ENCODE measurements at places on chromosomes 5 and 9.

DNA sequence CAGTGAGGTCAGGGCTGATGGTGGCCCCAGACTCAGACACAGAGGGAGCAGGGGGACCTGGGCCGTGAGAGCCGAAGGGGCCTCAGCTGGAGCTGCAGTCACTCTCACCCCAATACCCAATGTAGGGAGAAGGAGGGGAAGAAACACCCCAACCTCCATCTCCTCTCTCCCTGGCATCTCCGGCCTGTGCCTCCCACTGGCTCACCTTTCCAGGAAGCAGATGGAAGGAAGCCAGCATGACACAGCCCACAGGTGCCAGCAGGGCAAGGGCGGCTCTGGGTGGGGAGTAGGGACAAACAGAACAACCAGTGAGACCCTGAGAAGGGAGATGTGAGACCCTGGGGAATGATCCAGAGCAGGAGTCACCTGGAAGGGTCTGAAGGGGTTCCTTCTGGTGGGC lies 3.0 kb upstream of the CRB2 start:
- no peak for DNase-seq

DNA sequence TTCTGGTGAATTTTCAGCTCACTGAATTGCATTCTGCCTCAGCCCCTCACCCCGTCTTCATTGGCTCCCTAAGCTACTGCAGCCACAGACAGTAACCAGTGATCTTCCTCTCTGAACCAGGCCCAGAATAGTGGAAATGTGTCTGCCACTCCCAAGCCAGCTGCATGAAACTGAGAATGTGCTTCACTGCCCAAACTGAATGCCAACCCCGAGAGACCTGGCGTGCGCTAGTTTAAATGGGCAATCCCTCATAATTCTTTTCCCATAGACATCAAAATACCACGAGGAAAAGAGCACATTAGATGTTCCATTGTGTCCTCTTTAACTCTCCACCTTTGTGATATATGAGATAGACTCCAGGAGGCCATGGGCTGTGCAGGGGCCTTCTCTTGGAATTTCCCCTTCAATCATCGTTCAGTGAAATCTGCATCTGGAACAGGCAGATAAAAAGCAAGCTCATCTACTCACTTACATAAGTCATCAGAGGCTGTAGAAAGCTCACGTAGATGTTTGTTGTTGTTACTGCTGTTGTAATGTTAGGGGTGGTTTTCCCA lies 320.2 kb downstream of the NFIB start:
- no peak for DNase-seq

DNA sequence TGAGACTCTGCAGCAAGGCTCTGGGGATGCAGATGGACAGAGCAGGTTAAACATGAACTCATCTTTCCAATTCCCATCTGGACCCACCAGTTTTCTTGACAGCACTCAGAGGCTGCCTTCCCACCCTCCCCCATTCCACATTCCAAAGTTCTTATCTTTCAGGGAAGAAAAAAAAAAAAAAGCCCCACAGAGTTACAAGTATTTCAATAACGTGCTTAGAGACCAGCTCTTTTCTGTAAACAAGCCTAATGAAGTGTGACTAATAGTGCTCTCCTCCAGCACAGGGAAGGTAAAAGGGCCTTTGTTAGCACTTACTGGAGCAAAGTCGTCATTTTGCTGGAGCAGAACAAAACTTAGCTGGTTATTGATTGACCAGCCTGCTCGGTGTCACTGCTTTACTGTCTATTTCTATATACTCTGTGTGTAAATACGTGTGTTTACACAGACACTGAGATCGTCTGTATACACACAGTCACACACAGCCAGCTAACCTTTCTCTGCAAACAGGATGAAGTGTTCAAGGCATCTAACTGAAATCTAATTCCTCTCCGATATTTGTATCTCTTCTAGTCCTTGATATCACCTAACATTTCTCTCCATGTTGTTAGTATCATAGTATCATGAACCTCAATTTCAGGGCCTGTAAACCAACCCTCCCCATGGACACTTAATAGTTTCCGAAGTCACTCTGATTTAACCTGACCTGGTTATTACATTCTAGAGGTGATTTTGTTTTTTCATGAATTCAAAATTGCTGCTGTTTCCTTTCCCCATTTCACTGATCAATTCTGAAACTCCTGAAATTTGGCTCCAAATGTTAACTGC lies 84.9 kb downstream of the ZNF608 start:
- DNase-seq: peak; percentile 71

DNA sequence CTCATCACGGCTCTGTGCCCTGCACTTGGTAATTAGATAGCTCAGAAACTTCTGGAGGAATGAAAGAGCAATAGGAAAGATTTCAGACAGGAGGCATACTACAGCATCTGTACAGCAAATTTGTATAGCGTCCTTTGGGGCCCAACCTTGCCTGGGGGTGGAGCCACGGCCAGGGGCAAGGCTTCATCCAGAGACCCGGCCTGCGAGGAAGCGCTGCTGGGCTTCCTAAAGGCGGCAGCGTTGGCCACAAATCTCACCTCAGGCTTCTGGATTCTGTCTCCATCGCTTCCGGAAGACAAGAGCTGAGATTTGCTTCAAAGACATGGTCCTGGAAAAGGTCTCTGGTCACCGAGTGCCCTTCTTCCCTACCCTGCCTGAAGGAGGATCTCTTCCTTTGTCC lies 12.2 kb upstream of the SPATA31D1 start:
- no peak for DNase-seq

DNA sequence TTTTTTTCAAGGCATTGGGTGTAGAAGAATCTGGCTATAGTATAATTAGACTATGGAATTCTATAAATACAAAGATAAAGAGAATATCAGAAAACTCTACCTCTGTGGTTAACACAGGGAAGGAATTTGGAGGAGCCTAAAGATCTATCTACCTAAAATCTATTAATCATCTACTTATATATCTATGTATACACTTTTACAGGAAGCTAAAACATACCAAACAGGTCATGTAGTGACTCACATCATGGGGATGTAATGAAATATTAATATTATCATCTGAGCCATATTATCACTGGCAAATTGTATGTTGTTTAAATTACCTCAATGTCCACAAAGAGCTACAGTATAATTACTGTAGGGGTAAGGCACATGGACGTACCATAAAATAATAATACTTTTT lies 1748.2 kb downstream of the EFNA5 start:
- no peak for DNase-seq

DNA sequence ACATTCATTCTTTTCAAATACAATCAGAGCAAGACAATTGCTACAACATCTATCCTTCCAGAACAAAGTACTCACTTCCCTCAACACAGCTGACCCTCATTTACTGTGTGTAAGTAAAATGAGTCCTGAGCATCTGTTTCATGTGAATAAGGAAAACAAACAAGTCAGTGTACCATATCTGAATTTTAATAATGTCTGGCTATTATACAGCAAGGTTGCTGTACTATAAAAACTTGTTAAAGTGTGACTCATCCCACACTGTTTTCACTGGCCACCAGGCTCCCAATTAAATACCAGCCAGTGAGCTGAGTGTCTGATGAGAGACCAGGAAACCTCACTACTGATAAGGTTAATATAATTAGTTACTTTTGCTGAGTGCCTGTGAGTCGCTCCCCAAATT lies 339.8 kb downstream of the AGTPBP1 start:
- no peak for DNase-seq

DNA sequence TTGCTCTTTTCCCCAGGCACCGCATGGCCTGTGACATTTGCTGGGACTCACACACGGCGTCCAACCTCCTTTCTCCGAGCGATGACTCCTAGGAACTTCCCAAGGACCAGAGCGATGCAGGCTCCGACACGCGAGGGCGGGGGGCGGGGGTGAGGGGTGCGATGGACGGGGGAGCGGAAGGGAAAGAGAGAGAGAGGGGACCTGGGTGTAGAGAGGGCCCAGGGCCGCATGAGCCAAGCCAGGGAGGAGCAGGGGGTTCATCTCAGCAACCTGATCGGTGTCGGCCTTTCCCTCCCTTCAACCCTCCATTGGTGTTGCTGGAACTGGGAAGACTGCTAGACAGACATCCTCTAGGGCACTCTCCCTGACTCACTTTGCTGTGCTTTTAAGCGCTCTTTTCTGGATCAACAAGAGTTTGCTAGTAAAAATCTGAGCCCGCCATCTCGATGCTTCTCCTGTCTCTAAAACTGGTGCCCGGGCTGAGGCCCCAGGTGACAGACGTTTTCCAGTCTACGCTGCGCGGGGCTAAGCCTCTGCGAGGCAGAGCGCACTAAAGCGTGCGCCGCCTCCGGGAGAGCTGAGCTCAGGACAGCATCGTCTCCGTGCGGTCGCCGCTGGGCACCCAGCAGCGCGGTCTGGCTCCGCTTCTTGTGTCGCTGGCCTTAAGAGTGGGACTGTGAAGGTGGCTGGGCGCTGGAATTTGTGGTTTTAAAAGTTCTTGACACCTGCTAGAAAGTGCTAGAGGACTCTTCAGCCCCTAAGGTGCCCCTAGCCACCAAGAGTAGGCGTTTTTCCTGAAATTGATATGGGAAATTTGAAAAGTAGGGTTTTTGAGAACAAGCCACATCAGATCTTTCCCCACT lies 1.0 kb upstream of the TSLP start:
- DNase-seq: no peak

DNA sequence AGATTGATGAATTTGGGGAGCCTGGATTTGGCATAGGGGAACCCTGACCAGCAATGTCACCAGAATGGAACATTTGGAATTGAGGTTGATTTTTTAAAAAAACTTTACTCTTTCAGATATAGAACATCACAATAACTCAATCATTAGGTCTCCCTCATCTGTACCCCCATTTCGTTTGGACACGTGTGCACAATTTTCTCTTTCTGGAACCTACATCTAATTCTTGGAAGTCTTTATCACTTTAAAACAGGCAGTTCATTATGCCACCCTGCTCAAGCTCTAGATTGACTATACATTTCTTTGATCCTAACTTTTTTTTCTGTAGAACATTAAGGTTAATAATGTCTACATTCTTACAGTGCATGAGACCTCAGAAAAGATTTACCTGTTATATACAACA lies 3.7 kb upstream of the SSBP2 start:
- no peak for DNase-seq

- DNase-seq: no peak
Observed at GRCh38 chr9:86983620-86984259, 36.4 kb upstream of the GAS1 start.

GRCh38 chr5:11650936-11651335 lies 253.3 kb downstream of the CTNND2 start:
- no peak for DNase-seq

DNA sequence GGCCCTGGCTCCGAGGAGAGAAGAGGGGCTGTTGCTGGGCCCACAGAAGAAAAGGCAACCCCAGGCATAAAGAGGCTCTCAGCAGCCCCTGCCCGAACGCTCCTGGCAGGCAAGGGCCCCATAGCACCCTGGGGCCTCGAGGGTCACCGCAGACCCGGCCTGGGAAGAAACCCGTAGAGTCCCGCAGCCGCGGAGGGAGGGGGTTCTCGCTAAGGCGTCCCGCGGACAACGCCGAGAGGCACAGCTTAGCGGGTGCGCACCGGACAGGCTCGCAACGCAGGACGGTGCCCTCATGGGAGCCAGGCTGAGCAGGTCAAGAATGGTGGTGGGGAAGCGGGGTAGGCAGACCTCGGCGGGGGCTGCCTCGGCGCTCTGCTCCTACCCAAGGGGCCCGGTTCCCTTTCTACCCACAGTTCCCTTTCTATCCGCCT lies 6.7 kb downstream of the PITX1 start:
- no peak for DNase-seq

GRCh38 chr5:102811972-102812371 lies 56.9 kb downstream of the PAM start:
- no peak for DNase-seq

DNA sequence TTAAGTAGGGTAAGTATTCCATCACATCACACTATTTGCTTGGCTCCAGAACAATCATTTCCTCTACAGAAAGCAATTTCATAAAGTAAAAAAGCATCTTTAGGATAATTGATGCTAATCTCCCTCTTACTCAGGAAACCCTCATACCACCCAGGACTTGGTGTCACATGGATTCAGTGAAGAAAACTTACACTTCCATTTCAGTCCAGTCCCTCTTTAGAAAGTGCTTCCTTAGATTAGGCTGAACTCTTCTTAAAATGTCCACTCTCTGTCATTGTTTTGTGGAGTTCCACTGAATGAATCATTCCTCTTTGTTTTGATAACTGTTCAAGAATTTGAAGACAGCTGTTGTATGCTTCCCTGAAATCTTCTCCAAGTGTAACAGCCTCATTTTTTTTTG lies 144.0 kb upstream of the ZNF462 start:
- DNase-seq: no peak

- no peak for DNase-seq
Observed at GRCh38 chr9:95344735-95345325, 27.3 kb upstream of the FANCC start.

DNA sequence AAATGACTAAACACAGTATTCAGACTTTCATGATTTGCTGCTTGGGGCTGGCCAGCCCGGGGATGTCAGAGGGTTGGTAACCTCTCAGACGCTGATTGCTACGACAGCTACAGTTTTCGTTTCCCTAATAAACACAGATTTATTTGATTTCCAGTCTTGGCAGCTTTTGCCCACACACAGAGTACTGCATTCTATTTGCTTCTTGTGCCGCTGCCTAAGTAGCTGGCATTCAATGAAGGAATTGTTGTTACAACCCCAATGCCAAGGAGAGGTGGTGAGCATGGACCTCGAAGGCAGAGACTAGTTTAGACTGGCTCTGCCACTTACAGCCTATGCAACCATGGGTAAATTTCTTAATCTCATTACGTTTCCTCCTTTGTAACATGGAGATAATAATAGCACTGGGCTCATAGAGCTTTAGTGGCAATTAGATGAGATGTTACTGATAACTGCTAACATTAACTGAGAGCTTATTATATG lies 247.1 kb upstream of the PANK3 start:
- DNase-seq: no peak

DNA sequence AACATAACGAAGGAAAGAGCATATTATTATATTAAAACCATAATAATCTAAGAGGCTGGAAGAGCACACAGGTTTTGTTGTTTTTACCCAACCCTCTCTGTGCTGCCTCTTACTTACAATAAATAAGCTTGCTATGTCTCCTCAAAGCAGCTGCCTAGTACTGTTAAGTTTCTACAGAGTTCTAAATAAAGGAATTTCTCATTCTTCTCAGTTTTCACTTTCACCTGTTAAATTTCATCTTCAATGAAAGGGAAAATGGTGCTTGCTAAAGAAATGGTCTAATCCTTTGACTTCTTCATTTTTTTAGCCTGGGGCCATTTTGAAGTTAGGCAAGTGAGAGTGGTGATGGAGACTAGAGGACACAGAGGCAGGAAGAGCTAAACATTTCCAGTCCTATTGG lies 396.1 kb downstream of the MAN2A1 start:
- no peak for DNase-seq

GRCh38 chr5:102531506-102531905 lies 32.7 kb upstream of the SLCO6A1 start:
- DNase-seq: no peak

GRCh38 chr5:125798307-125798706 lies 624.9 kb upstream of the GRAMD2B start:
- no peak for DNase-seq

- DNase-seq: no peak
Observed at GRCh38 chr5:170341545-170341944, 44.0 kb upstream of the LCP2 start.

DNA sequence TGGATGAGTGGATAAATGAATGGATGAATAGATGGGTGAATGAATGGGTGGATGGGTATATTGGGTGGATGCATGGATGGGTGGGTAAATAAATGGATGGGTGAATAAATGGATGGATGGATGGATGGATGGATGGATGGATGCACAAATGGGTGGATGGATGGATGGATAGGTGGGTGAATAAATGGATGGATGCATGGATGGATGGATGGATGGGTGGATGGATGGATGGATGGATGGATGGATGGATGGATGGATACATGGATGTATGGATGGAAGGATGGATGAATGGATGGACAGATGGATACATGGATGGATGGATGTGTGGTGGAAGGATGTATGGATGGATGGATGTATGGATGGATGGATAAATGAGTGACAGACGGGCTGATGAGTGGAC lies 113.5 kb upstream of the SARDH start:
- no peak for DNase-seq

Measured in NCI-H1048 (cell line).